ENCODE measurements at places on chromosomes 11 and 22.

DNA sequence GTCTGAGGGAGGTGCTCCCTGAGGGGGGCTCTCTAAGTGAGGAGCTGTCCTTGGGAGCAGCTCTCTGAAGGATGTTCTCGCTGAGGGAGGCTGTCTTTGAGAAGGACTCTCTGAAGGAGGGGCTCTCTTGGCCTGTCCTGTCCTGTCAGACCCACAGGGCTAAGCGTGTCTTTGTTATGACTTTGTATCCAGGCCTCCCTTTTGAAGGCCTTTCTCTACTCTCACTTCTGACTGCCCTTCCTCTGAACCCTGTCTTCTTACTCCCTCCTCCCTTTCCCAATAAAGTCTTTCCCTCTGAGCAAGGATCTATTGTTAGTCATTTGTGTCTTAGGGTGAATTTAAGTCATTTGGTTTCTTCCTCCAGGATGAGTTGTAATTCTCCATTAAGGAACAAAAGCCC lies 330.1 kb upstream of the PLET1 start:
- DNase-seq: no peak

GRCh38 chr11:48109046-48109666 lies 107.5 kb upstream of the OR4B1 start:
- DNase-seq: peak; percentile 63

- DNase-seq: peak; percentile 39
Observed at GRCh38 chr11:117925198-117925925, 3.8 kb downstream of the TMPRSS13 start.

- DNase-seq: peak; percentile 49
Observed at GRCh38 chr11:112085822-112086421, 634 bp downstream of the TIMM8B start.

DNA sequence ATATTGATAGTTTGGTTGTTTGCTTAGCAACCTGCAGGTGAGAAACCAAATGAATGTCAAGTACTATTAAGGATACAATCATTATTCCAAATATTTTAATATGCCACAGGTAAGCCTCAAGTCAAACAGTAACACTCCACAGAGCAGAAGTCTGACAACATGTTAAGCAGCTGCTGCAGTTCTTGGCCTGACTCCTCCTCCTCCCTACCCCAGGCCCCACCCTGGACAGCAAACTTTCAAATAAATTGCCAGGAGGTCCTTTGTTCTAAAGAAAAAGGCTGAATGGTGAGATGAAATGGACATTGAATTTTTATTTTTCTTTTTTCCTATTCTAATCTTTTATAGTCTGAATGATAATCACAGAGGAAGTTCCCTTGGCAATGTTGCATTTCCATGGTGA lies 260.0 kb upstream of the POU2AF2 start:
- no peak for DNase-seq

- no peak for DNase-seq
Observed at GRCh38 chr11:122833846-122834464, 4.3 kb upstream of the CRTAM start.

GRCh38 chr11:75735181-75735845 lies 17.7 kb downstream of the MOGAT2 start:
- no peak for DNase-seq

- DNase-seq: no peak
Observed at GRCh38 chr22:36243986-36244385, 4.7 kb upstream of the APOL2 start.

DNA sequence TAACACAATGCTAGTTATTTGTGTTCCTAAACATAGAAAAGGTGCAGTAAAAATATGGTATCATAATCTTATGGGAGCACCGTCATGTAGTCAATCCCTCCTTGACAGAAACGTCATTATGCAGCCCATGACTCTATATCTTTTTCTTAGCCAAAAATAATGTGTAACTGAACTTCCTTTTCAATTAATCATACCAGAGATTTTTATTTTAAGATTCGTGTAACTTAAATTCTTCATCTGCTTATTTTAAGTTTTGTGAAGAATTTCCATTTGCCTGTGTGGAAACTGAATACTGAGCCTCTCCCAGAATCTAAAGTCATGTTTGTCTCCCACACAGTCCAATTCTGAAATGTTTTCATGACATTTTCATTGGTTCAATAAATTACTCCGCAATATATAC lies 699.1 kb downstream of the KCNA4 start:
- DNase-seq: no peak

- DNase-seq: no peak
Observed at GRCh38 chr22:11042116-11042515, 4485.9 kb upstream of the OR11H1 start.

DNA sequence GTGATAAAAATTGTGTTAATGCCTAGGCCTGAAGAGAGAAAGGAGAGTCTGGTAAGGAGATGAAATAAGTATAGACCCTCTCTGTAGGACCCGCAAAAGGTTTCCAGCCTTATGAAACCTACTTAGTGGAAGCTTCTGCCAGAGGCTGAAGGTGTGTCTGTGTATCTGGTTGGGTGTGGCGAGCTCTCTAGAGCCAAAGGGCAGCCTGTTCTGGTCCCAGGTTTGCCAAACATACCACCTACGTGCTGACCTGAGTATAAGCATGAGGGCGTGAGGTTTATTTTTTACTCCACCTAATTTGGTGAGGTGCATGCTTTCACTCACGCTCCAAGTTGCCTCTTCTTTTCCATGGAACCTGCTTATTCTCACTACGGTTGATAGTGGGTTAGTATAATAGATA lies 5.6 kb downstream of the CSTPP1 start:
- no peak for DNase-seq

- DNase-seq: no peak
Observed at GRCh38 chr11:70901951-70902521, 350.3 kb downstream of the SHANK2 start.

- DNase-seq: no peak
Observed at GRCh38 chr11:2530131-2530854, 85.5 kb downstream of the KCNQ1 start.

GRCh38 chr22:45441138-45441537 lies 27.6 kb downstream of the RIBC2 start:
- peak; percentile 68 for DNase-seq

- no peak for DNase-seq
Observed at GRCh38 chr11:10261821-10262220, 32.2 kb downstream of the SBF2 start.

GRCh38 chr11:11057472-11057854 lies 199.6 kb upstream of the ZBED5 start:
- no peak for DNase-seq

DNA sequence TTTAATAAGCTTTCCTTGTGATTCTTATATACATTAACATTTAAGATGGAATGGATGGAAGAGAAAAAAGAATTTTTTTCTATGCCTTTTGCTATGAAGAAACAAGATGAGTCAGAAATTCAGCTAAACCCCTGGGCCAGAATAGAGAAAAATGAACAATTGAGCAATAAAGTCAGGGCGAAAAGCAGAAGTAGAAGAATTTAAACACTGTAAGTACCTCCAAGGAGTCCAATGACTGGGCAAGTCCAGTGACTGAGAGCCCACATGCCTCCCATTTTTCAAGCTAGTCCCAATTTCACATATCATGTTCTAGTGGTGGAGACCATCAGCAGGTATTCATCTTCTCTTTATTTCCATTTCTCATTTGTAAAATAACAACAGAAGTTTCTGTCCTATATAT lies 18.6 kb upstream of the APLP2 start:
- no peak for DNase-seq

GRCh38 chr22:29269230-29269604 lies 1.1 kb downstream of the EWSR1 start:
- no peak for DNase-seq
